Stimulated activated CD4-positive, alpha-beta T cell treated with anti-CD3 and anti-CD28 coated beads, Interleukin-15, amount 100 ng/mL, for 1 hour (primary cell): ENCODE measurements at places on chromosomes 5 and 9.

DNA sequence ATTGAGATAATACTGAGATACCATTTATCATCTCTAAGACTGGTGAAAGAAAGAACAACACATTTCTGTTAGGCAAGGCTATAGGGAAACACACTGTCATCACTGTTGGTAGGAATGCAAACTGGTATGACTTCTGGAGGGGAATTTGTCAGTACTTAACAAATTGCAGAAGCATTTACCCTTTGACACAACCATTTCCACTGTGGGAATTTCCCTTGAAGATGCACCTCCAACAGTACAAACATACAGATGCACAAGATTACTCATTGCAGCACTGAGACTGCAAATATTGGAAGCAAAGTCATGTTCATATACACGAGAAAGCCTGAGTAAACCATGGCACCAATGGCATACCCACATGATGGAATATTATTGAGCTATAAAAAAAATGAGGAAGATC, 17.6 kb downstream of the GM2A start:
- DNase-seq = no peak

DNA sequence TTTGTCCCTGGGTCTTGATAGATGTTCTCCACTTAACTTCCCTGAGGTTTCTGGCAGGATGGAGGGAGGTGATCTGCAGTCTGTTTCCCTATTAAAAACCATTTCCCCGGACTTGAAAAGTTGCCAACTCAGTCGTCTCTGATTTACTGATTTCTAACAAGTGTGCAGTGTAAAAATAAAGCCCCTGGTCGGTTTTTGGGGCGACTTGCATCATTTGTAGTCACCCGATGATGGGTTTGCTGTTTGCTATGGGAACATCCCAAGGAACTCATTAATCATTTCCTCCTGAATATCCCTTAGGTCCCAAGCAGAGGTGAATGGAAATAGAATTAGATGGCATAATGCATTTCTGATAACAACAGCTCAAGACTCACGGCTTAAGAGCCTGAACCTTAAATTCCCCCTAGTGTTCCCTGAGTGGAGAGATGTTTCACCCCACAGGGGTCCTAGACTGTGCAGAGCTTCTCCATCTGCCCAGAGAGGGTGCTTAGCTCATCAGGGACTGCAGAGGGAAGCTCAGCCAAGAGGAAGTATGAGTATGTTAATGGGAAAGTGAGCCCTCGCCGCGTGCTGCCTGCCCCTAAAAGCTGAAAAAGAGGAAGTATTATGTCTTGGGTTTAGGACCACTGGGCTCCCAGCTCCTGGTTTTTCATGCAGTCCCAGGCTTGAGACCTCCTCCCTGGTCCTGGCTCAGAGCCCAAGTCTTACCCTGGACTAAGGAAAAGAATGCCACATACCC, 115.1 kb upstream of the DAP start:
- DNase-seq = no peak

- no peak for DNase-seq
These were observed 43.4 kb upstream of the SLC9A3 start for GRCh38 chr5:567664-568060.

DNA sequence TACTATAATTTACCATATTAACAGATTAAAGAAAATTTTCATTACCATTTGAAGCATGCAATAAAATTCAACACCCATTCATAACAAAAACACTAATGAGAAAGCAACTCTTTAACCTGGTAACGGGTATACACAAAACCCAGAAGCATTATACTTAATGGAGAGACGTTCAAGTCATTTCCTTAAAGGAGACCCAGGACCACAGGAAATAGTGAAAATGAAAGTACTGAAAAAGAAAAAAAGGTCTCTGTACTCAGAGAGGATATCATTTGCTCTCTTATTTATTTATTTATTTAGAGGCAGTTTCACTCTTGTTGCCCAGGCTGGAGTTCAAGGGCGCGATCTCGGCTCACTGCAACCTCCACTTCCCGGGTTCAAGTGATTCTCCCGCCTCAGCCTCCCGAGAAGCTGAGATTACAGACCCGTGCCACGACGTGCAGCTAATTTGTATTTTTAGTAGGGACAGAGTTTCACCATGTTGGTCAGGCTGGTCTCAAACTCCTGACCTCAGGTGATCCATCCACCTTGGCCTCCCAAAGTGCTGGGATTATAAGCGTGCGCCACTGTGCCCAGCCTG, 61.6 kb downstream of the SETX start:
- DNase-seq = no peak

DNA sequence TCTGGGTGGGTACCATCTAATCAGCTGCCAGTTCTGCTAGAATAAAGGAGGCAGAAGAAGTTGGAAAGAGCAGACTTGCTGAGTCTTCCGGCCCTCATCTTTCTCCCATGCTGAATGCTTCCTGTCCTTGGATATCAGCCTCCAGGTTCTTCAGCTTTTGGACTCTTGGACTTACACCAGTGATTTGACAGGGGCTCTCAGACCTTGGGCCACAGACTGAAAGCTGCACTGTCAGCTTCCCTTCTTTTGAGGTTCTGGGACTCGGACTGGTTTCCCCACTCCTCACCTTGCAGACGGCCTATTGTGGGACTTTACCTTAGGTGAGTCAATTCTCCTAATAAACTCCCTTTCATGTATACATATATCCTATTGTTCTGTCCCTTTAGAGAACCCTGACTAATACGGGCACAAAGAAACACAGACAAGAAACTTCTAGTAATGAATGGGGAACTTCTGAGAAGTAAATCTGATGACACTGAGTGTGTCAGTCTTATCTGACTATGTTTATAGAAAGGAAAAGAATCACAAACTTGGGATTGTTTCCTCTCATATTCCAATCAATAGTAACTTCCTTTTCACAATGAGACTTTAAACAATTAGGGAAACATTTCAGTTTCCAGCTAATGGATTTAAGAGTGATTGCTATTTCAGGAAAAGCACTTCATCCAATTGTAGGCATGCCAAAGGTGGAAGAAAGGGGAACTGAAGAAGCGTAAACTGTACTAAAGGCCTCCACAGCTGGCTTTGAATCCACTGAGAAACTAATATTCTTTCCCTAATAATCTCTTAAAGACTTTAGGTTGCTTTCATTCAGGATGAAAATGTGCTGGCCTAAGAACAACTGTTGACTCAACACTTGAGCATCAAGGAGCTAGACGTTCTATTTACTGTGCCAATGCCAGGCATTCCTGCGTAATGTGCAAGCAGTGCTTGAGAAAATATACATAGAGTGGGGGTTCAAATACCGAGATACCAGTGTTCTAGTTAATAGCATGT, 127.9 kb upstream of the PTGER4 start:
- no peak for DNase-seq

DNA sequence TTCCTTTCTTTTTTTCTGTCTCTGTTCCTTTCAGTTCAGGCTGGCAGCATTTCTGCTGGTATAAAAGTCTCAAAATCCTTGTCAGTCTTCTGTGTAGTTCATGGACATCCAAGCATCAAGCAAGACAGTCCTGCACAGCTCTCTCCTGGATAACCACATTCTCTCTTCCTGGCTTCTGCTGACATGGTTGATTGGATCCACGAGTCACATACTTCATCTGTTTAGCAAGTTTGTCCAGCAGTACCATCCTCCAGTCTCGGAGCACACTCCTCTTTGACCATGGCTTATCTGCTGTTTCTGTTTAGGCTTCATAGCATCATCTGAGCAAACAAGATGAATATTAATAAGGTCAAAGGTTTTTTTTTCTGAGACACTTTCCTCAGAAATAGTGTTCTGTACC, 220.8 kb downstream of the KDM4C start:
- no peak for DNase-seq

DNA sequence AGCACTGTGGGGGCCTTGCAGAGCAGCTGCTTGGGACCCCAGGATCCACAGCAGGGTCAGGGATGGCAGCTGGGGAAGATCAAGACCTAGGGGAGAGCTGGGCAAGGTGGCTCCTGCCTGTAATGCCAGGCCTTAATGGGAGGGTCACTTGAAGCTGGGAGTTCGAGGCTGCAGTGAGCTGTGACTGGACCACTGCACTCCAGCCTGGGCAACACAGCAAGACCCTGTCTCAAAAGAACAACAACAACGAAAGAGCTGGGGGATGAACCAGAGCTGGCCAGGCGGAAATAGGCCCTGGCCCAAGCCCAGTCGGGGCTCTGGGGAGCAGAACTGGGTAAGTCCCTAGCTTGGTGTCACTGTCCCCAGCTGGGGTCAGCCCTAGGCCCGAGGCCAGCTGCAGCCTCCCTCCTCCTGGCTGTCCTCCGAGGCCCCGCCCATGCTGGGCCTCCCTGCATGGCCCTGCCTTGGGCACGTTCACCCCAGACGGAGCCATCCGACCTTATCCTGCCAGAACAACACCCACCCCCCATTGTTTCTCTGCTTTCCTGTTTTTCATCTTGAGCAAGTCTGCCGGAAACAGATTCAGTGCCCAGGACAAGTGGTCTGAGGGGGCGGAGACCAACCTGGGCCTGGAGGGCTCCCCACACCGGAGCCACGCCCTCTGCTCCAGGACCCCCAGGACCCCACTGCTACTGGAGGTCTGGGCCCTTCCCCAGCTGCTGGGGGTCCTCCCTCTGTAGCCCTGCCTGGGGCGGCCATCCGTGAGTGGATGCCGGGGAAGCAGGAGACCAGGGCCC, 1.9 kb downstream of the DIPK1B start:
- DNase-seq = no peak

DNA sequence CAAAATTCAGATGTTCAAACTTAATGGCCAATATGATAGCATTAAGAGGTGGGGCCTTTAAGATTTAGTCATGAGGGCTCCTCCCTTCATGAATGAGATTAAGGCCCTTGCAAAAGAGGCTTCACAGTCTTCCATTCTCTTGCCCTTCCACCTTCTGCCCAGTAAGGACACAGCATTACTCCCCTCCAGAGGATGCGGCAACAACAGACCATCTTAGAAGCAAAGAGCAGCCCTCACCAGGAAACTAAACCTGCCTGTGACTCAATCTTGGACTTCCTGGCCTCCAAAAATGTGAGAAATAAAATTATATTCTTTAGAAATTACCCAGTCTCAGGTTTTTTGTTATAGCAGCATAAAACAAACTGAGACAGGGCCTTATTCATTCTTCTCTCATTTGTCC, 8.2 kb downstream of the AP3B1 start:
- DNase-seq = no peak

- no peak for DNase-seq
These were observed 286.3 kb upstream of the EFNA5 start for GRCh38 chr5:107957051-107957450.

- no peak for DNase-seq
These were observed 135.4 kb downstream of the FAM114A2 start for GRCh38 chr5:153903321-153903720.

GRCh38 chr5:81553567-81554212, 159.8 kb upstream of the ACOT12 start:
- no peak for DNase-seq

GRCh38 chr9:110047955-110048402, 160.0 kb downstream of the C9orf152 start:
- no peak for DNase-seq

- no peak for DNase-seq
These were observed 20.7 kb upstream of the BASP1 start for GRCh38 chr5:17196697-17197096.

- no peak for DNase-seq
These were observed 273.2 kb upstream of the PRDM9 start for GRCh38 chr5:23234197-23234596.

- DNase-seq = no peak
These were observed 2.2 kb downstream of the PCDH1 start for GRCh38 chr5:141875795-141876627.

GRCh38 chr5:72282878-72283277, 37.2 kb downstream of the MRPS27 start:
- DNase-seq = no peak

- DNase-seq = peak; percentile 13
These were observed 61.3 kb downstream of the ENC1 start for GRCh38 chr5:74579215-74579614.

- DNase-seq = no peak
These were observed 32.2 kb upstream of the FRMD3 start for GRCh38 chr9:83570359-83570758.

- no peak for DNase-seq
These were observed 12.5 kb downstream of the TRIP13 start for GRCh38 chr5:905139-905642.

- no peak for DNase-seq
These were observed 9.1 kb upstream of the MAT2B start for GRCh38 chr5:163496286-163496685.

DNA sequence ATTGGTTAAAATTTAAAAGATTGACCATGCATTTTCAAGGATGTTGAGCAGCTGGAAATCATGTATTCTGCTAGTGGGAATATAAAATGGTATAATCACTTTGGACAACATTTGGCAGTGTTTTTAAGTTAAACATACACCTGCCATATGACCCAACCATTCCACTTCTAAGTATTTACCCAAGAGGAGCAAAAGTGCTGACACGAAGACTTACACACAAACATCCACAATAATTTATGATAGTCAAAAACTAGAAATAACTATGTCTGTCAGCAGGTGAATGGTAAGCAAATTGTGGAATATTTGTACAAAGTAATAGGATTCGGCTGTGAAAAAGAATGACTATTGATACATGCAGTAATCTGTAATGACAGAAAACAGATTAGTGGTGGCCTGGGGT, 30.7 kb upstream of the SRP19 start:
- DNase-seq = no peak

- DNase-seq = no peak
These were observed 19.9 kb downstream of the PDGFRB start for GRCh38 chr5:150135557-150136304.

DNA sequence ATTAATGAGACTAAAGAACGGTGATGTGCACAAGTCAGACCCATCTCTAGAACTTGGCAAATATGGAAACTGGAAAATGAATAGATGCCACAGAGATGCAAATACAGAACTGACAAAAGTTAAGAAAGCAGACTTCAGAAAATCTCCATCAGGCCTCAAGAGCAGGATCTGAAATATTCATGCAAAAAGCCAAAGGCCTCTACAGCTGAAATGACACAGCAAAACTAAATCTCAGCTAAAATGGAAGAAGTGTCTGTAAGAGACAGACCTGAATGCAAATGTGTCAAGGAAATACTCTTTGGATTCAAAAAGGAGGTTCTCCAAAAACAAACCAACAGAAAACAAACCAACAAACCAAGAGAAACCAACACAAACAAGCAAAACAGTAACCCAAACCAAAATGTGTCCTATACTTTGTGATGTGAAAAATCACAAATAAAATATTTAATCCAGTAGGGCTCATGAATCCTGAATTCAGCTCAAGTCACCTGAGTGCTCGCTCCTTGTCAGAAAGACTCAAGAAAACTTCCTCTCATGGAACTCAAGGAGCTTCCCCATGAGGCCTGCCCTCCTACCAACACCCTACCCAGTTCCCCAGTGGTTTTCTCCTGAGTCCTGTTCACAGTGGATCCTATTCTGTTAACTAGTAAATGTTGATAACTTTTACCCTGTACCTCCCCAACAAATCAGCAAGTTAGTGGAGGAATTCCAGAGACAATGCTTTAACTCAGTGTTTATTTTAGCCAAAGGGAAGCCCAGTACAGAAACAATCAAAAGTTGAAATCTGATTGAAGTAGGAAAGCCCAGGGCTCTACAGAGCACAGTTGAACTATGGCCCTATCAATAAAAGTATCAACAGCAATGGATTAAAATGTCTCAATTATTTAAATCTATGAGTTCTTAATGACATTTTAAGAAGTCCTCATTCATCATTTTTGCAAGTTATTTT, 14.6 kb downstream of the MRPS27 start:
- no peak for DNase-seq

- DNase-seq = no peak
These were observed 254.5 kb downstream of the ELAVL2 start for GRCh38 chr9:23571414-23572104.
